ENCODE measurements at places on chromosomes 2 and 18.

DNA sequence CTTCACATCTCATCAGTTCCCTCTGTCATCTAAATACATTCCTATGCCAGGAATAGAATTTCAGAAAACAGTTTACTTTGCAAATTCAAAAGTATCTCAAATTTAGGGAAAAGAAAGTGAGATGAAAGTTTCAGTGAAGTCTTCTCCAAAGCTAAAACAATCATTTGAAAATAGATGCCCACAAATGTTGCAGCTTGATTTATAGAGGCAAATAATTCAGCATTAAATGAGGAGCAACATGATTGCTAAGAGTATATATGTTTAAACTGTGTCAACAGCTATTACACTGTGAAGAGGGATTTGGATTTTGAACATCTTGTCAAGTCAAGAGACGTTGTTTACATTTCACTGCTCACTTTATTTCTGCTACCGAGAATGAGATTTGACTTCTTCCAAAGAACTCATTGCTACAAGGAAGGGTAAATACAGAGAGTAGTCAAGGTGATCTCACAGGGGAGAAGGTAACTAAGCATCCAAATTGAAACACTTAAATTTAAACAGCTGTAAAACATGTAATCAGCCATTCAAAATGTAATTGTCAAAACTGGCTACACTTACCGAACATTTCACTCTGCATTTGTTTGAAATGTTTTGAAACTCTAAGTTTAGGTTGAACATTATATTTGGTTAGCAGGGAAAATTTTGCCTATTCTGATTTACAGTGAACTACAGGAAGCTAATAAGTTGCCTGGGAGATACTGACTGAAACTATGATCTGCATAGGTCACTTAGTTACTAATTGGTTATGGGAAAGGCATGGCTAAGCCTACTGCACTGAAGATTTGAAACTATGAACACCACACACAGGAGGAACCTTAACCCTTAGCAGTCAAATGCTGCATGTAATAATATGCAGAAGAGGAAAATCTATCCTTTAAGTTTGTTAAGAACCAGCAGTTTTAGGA lies 33.2 kb upstream of the GALNT3 start:
- DNase-seq: no peak

- no peak for DNase-seq
Observed at GRCh38 chr2:5041501-5041900, 650.7 kb upstream of the SOX11 start.

DNA sequence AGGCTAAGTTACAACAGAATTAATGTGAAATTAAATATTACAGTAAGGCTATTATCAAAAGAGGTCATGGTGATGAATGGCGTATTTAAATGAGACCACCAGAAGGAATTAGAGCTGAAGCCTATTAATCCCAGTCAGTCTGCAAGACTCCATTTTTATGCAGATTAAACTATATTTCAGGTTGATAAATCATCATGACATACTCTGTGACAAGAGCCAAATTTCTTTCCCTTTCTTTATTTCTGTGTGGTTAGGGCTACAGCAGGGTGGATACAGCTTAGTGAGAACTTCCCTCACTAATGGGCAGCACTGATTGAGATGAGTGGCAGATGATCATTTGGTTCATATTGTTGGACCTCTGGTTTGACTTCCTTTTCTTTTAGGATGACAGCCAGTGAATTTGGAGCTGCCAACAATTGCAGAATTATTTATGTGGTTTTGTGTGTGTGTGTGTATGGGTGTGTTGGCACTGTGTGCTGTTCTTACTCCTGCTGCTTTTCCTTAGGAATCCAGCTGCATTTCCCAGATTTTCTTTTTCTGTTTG lies 481.3 kb downstream of the PIK3C3 start:
- DNase-seq: no peak

- DNase-seq: no peak
Observed at GRCh38 chr2:149513461-149513860, 74.1 kb downstream of the MMADHC start.

- DNase-seq: no peak
Observed at GRCh38 chr2:230327418-230328154, 593 bp downstream of the SP140L start.

DNA sequence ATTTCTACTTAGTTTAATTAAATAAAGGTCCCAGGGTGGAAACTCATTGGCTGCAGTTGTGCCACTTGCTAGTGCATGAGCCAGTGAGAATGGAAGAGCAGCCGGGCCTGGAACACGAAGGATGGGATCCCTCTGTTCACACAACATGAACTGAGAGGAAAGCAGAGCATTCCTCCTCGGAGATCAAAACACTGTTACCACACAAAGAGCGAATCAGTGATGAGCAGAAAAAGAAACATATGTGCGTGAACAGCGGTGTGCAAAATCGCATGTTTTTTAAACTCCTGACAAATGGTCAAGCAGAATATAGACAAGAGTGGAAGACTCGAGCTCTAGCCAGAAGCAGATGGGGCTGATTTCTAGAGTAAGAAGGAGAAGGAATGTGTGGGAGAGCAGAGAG lies 28.4 kb upstream of the ANKRD44 start:
- DNase-seq: no peak

- no peak for DNase-seq
Observed at GRCh38 chr2:54946220-54946805, 103.9 kb downstream of the RTN4 start.

- no peak for DNase-seq
Observed at GRCh38 chr2:239119346-239120126, 271.7 kb downstream of the TWIST2 start.

All from effector CD8-positive, alpha-beta T cell (primary cell).